ENCODE measurements at places on chromosomes 6 and 20. TPM values are rescaled to one million over a fixed set of nuclear protein-coding genes. Genes with fewer than 3 reads are reported as not detected.

The SMLR1 gene
- not detected for total RNA-seq

GRCh38 chr6:1618311-1619097, 8.8 kb downstream of the FOXC1 start:
- DNase-seq: no peak
- H3K27ac ChIP-seq: no peak overlapping the region
- peaks cover 24% of the 10 kb centered on the region for H3K27me3 ChIP-seq
- peaks cover 12% of the 10 kb centered on the region for H3K4me1 ChIP-seq

GRCh38 chr6:142400495-142400894, 98.7 kb downstream of the ADGRG6 start:
- no peaks in the 10 kb centered on the region for H3K4me1 ChIP-seq
- no peak overlapping the region for H3K27ac ChIP-seq
- H3K4me3 ChIP-seq: no peak overlapping the region
- H3K36me3 ChIP-seq: no peaks in the 10 kb centered on the region
- no peaks in the 10 kb centered on the region for H3K27me3 ChIP-seq

DNA sequence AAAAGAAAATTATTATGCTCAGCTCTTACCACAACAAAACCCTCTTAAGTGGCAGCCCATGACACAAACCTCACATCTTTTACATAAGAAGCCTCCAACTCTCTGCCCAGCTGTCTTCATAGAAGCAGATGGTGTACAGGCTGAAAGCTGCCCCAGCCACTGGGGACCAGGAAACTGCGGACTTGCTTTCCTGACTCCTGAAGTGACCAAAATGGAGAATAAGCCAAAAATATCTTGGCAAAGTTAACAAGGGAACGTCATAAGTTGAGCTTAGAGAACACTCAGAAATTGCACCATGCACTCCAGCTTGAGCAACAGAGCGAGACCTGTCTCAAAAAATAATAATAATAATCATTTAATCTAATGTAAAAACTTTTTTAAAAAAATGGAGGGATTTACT, 160.3 kb upstream of the CDYL start:
- no peaks in the 10 kb centered on the region for H3K4me1 ChIP-seq
- no peak for DNase-seq
- no peak overlapping the region for H3K27ac ChIP-seq

GRCh38 chr6:89144354-89144906, 1.4 kb upstream of the PM20D2 start:
- H3K4me3 ChIP-seq: no peak overlapping the region
- H3K36me3 ChIP-seq: no peaks in the 10 kb centered on the region
- H3K27me3 ChIP-seq: no peaks in the 10 kb centered on the region
- no peak overlapping the region for H3K27ac ChIP-seq
- H3K4me1 ChIP-seq: no peaks in the 10 kb centered on the region

The GNRH2 gene
- not detected for total RNA-seq

GRCh38 chr6:155996151-155996550, 540.5 kb upstream of the NOX3 start:
- H3K4me1 ChIP-seq: no peaks in the 10 kb centered on the region
- H3K4me3 ChIP-seq: no peak overlapping the region
- H3K27me3 ChIP-seq: no peaks in the 10 kb centered on the region
- no peaks in the 10 kb centered on the region for H3K36me3 ChIP-seq

DNA sequence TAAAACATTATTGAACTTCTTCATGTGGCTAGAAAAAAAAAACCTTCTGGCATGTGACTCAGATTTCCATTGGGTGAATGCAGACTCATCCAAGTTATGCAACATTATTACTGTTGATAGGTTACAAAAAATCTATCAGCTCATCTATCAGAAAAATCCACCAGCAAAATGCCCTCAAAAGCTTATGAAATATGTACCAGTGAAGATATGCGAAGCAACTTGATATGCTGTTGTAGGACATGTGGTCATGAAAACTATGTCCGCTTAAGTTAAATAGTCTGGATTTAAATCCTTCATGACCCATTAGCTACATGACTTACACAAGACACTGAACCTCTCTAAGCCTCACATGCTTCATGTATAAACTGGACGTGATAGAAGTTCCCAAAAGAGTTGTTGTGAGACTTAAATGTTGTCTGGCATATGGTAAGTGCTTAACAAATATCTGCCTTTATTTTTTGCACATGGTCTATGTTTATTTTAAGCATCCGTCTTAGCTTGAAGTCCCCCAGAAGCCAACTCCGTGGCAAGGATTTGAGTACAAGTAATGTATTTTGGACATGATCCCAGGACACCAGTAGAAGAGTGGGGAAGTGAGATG, 12.5 kb upstream of the BFSP1 start:
- no peaks in the 10 kb centered on the region for H3K36me3 ChIP-seq
- peak overlapping the region; percentile 64 for H3K27ac ChIP-seq
- no peaks in the 10 kb centered on the region for H3K4me1 ChIP-seq

The FOXA2 gene
- not detected for total RNA-seq

DNA sequence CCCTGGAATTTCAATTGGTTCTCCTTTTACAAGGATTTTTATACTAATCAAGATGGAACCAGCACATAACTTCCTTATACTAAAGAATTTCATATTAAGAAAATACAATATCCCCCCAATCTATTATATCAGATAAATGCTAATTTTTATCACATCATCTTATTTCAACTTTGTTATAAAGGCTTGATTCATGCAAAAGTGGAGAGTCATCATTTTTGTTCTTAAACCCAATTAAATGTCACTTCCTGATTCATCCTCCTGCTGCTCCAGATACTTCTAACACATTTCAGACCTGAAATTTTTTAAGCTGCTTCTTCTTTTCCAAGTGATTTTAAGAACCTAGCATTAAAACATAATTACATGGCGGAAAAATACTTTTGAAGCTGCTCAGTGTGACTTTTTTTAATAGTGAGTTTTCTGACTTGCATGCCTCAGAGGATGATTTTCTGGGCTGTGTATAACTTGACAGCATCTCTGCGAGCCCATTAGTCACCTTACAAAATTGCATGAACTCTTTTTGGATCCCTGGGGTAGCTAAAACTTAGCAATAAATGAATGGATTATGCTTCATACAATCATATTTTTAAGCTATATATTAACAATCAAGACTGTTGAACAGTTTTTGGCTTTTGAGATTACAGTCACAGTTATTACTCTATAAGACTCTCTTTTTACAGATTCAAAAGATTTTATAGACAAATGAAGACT, 134.1 kb downstream of the ELOVL4 start:
- no peak for DNase-seq
- no peaks in the 10 kb centered on the region for H3K27me3 ChIP-seq
- H3K4me1 ChIP-seq: no peaks in the 10 kb centered on the region
- H3K27ac ChIP-seq: no peak overlapping the region
- H3K4me3 ChIP-seq: no peak overlapping the region

GRCh38 chr6:3887150-3887700, 38.1 kb downstream of the FAM50B start:
- H3K4me1 ChIP-seq: no peaks in the 10 kb centered on the region
- DNase-seq: no peak
- no peaks in the 10 kb centered on the region for H3K36me3 ChIP-seq
- H3K27me3 ChIP-seq: no peaks in the 10 kb centered on the region

All from right atrium auricular region (tissue), 2 donors.